ENCODE measurements at places on chromosomes 12 and 14.
A peak's percentile ranks its signal among the peaks of the same experiment; 100 is the strongest.

DNA sequence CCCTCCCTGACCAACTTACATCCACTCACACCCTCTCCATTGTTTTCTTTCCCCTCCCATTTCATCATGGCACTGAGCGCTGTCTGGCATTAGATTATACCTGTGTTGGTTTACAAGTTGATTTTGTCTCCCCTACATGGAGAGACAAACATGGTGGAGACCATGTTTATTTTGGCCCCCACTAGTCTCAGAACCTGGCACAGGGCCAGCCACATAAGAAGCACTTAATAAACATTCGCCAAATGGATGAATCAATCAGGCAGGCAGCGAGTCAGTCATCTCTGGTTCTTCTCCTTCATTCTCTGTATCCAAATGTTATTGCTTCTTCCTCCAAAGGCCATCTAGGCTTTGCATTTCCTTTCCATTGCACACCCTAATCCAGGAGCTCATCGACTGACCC is 177.4 kb downstream of the DPF3 start:
- no peak for DNase-seq

DNA sequence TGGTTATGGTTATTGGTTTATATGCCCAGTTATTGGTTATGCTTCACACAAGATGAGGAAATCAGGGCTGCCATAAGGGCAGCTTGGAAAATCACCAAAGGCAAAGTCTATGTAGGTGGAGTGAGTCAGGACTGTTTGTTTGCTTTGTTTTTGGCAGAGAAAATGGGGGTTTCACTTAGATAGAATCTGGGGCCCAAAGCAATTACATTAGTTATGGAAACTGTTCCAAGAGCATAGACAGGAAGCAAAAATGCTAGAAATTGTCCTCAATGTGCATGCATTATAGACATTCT is 2.2 kb downstream of the VAMP1 start:
- no peak for DNase-seq

DNA sequence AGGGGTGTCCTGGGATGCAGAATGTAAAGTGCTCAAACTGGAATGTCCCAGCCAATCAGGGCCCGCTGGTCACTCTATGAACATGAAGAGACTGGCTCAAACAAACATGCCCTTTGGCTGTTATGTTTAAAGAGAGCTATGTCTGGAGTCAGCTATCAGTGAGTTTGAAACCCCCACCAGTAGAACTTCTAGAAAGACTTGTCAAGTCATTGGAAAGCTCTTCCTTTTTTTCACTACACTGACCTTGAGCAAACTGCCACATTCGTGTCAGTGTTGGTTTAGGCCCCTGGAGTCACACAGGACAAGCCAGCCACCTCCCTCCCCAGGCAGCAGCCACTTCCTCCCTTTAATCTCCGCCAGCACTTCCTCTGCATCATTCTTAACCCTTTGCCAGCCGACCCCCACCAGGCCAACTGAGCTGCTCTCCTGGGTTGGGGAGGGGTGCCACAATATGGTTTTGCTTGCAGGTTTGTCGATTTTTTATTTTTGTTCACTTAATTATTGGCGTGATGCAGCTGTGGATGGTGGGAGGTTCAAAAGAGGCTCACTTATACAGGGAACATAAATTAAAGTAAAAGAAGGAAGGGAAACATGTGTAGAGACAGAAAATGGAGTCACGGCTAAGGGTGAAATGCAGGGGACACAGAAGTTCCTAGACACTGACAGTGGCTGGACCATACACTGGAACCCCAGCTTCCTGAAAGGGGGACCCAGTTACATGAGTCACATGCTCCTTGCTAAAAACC is 25.3 kb downstream of the CMKLR1 start:
- no peak for DNase-seq

- DNase-seq: peak; percentile 14
Measured at GRCh38 chr14:81523016-81523415, 10.6 kb downstream of the SEL1L start.

- no peak for DNase-seq
Measured at GRCh38 chr12:19440019-19440858, 947 bp downstream of the AEBP2 start.

GRCh38 chr12:3998397-3998796 is 125.2 kb upstream of the PARP11 start:
- no peak for DNase-seq

DNA sequence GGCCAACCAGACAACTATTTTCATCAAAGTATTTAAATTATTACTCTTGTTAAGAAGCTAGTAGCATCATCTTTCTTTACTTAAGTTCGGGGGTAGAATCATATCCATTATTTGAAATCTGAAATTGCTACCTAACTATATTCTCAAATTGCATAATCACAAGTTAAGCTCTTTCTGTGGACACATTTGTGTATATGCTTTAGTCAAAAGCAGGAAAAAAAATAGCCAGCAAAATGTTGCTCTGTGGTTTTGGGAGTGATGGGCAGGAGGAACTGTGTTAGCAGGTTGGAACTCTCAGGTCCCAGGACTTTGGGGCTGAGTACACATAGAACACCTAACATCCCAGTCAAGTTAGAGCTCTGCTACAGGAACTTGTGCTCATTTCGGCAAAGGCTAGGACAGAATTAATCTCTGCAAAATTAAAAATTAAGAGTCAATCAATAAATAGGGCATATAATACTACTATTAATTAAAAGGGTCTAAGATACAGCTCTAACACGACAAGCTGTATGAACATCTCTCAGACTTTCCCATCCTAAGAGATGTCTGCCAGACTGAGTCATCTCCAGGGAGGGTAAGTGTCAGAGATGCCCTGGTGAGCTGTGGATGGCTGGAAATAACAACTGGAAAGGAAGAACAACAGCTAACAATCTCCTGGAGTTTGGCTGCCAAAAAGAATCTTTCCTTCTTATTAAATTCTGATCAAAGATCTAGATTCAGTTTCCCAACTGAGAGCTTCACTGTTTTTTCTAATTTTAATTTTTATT is 203.5 kb upstream of the GZMB start:
- no peak for DNase-seq
